ENCODE measurements at places on chromosomes 5 and 9.

GRCh38 chr5:181054138-181054537, 14.1 kb downstream of the BTNL9 start:
- DNase-seq: no peak

GRCh38 chr9:111036946-111037345, 1.3 kb downstream of the LPAR1 start:
- DNase-seq: no peak

- DNase-seq: no peak
Measured at GRCh38 chr5:38905516-38905915, 59.7 kb downstream of the OSMR start.

DNA sequence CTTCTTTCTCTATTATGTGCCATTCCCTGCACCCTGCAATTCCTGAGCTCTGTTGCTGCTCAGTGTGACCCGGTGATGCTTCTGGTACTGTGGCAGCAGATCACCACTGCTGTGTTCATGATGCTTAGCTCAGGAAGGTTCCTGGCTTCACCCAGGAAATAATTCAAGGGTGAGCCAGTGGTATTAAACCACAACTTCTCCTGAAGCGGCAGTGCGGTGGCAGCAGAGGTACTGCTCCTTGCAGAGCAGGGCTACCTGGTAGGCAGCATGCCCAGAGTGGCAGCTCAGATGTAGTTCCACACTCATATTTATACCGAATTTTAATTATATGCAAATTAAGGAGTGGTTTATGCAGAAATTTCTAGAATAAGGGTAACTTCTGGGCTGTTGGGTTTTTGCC, 213.8 kb upstream of the ZNF608 start:
- no peak for DNase-seq

GRCh38 chr5:89703817-89704216, 705.7 kb downstream of the CETN3 start:
- DNase-seq: no peak

DNA sequence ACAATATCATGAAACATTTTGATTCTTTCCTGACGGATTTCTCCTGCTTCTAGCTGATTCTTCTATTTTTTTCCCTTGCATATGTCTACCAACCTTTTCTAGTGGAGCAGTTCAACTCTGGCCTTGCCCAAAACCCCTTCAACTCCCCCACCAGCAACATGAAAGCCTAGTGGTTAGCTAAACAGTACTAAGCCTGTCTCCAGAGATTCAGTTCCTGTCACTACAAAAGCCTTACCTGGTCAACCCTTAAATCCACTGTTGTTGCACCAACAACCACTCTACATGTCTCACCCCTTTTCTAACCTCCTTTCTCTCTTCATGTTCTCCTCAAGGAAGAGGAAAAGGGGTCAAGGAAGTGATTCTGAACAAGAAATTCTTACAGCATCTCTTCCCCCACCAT, 74.8 kb upstream of the PIK3R1 start:
- DNase-seq: no peak

- DNase-seq: no peak
Measured at GRCh38 chr5:78549043-78549442, 99.5 kb downstream of the LHFPL2 start.

DNA sequence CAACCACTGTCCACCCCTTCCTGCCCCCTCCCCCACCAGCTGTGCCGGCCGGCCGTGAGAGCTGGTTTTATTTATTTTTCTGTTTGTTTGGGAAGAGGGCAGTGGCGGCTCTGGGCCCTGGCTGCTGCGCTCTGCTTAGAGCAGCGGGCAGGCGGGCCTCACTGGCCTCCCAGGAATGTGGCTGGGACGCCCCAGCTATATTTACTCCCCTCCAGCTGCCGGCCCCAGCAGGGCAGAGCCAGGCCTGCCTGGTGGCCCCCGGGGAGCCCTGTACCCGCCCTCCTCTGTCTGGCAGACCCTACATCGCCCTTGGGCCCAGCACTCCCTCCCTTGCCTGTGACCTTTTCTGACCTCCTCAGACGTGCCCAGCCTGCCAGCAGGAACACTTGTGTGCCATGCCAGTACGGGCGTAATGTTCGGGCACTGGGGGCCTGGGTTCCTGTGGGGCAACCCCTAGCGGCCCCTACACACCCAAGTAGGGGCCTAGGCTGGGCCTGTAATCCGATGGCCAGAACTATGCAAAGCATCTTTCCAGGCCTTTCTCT, 7.7 kb downstream of the CXXC5 start:
- no peak for DNase-seq

GRCh38 chr5:144103611-144104485, 66.6 kb downstream of the YIPF5 start:
- DNase-seq: no peak

- DNase-seq: no peak
Measured at GRCh38 chr5:123756816-123757215, 244.8 kb downstream of the CSNK1G3 start.

DNA sequence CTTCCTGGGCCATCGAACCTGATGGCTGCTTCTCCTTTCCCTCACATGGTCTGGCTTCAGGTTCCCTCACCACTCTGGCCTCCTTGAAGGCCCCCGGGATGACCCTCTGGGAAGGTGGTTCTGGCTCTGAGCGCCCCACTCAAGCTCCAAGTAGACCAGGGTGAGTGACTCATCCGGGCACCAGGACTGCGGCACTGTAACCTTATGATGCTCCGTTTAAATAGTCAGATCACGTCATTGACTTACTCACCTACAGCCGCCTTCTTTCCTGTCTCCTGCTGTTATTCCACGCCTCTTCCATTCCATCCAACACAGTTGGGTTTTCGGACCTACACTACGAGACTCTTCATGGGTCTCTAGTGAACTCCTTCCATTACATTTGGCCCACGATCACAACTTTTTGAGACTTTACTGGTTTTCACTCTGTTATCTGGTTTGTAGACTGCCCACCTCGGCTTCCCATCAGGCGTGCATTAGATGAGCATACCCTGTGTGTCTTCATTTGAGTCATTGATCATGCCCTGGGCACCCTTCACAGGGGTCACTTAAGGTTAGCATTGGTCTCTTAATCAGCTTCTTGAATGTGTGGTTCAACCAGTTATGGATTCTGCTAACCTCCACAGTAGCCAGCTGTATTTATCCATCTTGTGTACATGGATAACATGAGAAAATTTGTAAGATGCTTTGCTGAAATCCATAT, 138.8 kb upstream of the LMX1B start:
- DNase-seq: no peak

GRCh38 chr5:179346875-179347274, 1.6 kb upstream of the ADAMTS2 start:
- no peak for DNase-seq

DNA sequence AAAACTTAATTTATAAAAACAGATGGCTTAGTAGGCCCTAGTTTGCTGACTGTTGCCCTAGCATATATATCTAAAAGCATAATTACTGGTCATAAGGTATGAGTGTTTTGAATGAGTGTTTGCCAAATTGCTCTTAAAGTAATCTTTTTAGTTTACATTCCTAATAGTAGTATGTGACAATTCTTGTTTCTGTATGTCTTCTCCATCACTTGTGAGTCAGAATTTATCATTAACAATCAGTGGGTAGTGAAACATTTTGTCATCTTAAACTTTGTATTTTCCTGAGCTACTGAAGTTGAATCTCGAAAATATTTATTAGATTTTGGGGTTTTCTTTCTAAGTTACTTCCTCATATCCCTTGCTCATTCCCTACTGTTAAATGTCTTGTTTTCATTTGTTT, 49.6 kb downstream of the APC start:
- DNase-seq: no peak

DNA sequence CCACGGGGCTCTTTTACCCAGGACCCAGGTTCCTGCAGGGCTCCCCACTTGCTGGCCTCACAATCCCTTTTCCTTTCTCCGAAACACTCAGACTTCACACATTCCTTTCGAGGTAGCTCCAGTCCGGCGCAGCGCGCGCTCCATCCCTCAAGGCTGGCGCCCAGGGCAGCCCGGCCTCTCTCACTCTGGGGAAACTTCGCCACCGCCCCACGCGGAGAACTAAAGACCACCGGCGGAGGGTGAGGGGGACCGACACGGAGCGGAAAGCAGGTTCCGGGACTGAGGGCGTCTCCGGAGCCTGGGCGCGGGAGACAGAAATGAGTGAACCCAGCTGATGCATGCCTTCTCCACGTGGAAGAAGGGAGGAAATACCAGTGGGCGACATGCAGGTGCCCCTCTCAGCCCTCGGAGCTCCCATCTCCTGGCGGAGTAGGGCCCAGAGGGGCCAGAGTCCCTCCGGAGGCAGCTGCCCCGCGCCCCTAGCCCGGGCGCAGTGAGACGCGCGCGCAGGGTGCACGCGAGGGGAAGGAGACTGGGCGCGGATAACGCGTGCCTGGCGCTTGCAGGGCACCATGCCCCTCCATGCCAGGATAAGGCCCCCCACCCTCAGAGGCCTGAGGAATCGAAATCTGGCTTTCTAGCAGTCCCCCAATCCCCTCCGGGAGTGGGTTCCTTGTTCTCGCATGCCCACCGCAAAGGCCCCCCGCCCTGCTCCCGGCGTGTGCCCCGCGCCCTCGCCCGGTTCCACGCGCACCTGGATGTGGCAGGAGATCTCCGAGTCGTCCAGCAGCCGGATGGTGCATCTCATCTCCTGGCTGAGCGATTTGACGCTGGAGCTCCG, 650 bp downstream of the FRMD3 start:
- DNase-seq: no peak

GRCh38 chr5:111626473-111627148, 114.3 kb upstream of the STARD4 start:
- no peak for DNase-seq

DNA sequence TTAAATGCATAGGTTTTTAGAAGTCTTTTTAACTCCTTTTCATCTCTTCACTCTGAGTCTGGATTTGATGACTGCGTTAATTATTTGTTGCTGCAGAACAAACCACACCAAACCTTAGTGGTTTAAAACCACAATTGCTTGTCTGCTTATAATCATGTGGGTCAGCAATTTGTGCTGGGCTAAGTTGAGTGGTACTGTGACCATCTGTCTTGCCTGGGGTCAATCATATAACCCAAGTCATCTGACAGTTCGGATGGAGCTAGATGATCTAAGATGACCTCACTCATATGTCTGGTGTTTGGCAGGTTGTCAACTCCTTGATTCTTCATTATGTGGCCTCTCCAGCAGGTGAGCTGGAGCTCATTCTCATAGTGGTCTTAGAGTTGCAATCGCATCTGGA, 219.1 kb upstream of the ELAVL2 start:
- no peak for DNase-seq

GRCh38 chr5:135033901-135034235, at the start of gene PITX1:
PITX1 (minus strand) TSS chr5:135034228; CDS start chr5:135033881, 347 bp downstream.
- DNase-seq: no peak

- no peak for DNase-seq
Measured at GRCh38 chr5:97388794-97389193, 205.7 kb upstream of the RIOK2 start.

- DNase-seq: no peak
Measured at GRCh38 chr9:34957492-34958410, at the start of gene PHF24. PHF24 (plus strand) TSS chr9:34958285; CDS start chr9:34971299, 13,014 bp downstream.

DNA sequence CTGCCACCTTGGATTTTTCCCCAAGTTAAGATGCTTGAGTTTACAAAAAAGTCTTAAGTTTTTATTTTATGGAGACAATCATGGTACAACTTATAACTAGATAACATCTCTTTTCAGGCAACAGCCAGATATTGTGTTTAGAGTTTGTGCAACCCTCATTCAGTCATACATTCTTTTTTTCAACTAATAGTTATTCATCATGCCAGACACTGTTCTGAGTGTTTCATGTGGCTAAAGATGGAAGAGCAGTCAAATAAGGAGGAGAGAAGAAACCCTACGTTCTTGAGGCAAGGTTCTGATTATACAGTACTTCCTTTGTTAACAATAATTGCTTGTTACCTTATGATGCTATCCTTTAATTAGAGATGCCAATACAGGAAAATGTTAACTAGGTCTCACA, 42.1 kb upstream of the ZNF462 start:
- DNase-seq: no peak

- no peak for DNase-seq
Measured at GRCh38 chr9:134060546-134060945, 7.3 kb downstream of the BRD3 start.

- DNase-seq: no peak
Measured at GRCh38 chr5:110019780-110020179, 330.1 kb downstream of the MAN2A1 start.

GRCh38 chr9:130522233-130522808, 57.1 kb upstream of the FUBP3 start:
- no peak for DNase-seq

GRCh38 chr5:3695818-3696217, 100.2 kb downstream of the IRX1 start:
- DNase-seq: no peak

DNA sequence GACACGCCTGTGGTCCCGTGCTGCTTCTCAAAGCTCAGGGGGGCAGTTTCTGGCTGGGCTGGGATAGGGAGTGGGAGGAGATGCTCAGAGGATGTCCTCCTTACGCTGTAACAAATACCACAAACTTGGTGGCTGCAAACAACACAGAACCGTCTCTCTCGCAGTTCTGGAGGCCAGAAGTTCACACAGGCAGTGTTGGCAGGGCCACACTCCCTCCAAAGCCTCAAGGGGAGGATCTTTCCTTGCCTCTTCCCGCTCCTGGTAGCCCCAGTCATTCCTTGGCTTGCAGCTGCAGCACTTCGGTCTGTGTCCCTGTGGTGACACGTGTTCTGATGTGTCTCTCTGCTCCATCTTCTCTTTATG, 10.4 kb upstream of the ORM1 start:
- no peak for DNase-seq

- no peak for DNase-seq
Measured at GRCh38 chr9:133786907-133787753, 49.0 kb upstream of the SARDH start.

- DNase-seq: no peak
Measured at GRCh38 chr5:61612431-61612830, 280.4 kb downstream of the ZSWIM6 start.

GRCh38 chr5:72464071-72464470, 43.1 kb downstream of the ZNF366 start:
- DNase-seq: no peak

DNA sequence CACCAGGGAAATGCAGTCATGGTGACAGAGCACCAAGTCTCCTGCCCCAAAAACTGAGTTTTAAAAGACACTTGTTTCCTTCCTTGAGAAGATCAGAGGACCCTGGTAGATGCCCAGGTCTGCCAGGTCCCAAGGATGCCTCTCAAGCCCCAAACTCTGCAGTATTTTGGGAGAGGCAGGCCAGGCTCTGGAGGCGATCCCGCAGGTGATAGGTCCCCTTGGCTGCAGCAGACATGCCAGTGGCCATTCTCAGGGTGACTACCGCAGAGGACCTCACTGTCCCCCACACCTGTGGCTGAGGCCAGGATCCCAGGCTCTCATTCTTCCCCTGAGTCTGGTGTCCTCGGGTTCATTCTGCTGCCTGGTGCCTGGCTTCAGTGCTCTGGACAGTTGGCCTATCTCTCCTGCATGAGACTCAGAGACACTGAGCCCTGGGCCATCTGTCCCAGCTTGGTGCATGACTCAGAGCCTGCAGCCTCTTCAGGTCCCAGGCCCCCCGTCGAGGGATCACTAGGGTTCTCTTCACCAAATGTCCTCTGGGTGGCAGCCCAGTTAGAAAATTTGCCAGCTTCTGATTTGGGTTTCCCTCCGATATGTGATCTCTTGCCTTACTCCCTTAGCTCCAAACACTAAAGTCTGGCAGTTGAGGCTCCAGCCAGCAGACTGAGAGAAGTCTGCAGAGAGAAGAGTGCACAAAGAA, 59.7 kb upstream of the GARNL3 start:
- DNase-seq: peak; percentile 42

Data from SW480 (cell line).